ENCODE measurements at places on chromosomes 4 and X.

- DNase-seq: no peak
Measured at GRCh38 chrX:115318139-115318538, 28.6 kb downstream of the LUZP4 start.

DNA sequence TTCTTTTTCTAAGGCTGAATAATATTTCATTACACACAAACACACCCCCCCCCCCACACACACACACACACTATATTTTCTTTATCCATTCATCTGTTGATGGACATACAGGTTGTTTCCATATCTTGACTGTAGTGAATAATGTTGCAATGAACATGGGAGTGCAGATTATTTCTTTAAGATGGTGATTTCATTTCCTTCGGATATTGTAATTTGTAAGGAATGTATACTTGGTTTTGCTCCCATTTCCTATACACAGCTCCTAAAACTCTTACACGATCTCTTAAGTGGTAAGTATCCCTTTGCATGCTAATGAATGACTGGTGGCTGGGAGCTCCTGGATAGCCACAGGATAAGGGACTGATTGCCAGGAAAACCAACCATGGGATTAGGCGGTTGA lies 14.7 kb upstream of the RBMXL3 start:
- DNase-seq: no peak

DNA sequence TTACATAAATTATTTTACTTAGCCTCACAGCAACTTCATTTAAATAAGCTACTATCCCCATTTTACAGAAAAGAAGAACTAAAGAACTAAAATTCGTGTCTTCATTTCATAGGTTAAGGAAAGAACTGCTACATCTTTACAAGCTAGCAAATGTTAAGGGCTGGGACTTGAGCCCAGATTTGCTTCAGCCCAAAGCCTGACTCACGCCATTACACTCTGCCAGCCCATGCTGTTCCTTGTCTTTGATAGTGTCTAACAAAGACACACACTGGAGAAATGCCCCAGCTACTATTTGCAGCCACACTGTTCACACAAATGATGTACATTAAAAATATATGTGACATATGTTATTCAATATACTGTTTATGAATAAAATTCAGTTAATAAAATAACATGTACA lies 29.0 kb upstream of the ERVMER34-1 start:
- no peak for DNase-seq

DNA sequence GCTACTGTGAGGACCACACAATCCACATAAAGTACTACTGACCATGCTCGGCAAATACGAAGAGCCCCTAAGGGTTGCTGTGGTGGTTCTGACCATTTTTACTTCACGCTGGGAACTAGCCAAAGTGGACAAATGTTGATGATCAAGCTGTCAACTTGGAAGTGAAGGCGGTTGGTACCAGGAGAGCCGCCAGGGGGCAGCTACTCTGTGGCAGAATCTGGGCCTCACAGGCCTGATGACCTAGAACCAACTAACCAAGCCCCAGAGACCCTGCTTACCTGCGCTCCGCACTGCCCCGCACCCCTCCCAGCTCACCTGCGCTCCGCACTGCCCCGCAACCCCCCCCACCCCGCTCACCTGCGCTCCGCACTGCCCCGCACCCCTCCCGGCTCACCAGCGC lies 5.6 kb downstream of the GAK start:
- no peak for DNase-seq

DNA sequence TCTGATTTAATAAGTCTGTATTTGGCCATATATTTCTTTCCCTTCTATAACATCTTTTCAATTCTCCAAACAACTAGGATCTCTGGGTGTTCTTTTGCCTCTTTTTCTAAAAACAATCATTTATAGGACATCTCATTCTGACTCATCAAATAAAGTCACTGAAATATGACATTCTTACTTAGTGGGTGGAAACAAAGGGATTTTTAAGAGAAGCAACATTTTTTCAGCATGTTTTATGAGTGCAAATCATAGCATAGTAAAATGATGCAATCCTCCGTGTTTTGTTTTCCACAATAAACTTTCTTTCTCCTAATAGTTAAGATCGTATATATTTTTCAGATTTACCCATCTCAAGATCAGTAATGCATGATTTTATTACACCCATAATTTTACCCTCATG lies 179.8 kb downstream of the SPCS3 start:
- DNase-seq: no peak

DNA sequence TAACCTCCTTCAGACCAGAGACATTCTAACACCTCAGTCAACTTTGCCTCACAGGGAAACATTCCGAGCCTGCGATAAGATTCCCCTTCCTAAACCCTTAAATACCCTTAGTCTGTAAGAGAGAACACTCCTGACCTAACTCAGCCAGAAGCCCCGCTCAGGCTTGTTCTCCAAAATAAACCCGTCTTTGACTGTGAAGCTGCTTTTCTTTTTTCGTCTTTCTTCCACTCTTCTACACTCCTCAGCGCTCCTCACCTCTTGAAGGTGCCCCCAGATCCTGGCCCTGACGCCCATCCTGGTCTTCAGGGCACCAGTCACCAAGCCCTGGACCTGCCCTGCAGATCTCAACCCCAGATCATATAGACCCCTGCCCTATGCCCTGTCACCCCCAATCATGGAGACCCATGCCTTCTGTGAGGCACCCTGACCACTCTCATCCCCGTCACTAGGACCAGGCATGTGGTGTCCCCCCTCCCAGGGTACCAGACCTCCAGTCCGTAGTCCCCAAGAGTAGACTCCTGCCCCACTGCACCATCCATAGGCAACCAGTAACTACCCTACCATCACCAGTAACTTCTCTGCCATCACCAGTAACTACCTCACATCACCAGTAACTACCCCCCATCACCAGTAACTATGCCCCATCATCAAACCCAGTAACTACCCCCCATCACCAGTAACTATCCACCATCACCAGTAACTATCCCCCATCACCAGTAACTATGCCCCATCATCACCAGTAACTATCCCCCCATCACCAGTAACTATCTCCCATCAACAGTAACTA lies 3.5 kb downstream of the ASMTL start:
- DNase-seq: no peak

DNA sequence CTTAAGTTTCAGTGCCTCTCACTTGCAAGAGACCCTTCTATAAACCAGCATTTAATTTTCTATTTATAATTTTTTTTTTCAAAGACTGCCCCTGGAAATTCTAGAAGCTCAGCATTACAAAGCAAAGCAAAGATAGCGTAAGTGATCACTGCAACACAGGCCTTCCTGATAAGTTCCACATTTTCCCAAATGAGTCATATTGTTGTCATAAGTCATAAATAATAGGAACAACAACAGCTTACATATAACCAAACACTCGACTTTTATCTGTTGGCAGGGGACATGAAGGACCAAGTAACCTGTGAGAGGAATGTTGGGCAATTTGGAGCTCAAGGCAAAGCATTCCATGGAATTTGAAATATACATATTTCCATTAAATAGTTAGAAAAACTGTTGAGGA lies 815.5 kb downstream of the DMD start:
- DNase-seq: no peak

GRCh38 chr4:153748378-153748777 lies 11.4 kb downstream of the RNF175 start:
- no peak for DNase-seq

DNA sequence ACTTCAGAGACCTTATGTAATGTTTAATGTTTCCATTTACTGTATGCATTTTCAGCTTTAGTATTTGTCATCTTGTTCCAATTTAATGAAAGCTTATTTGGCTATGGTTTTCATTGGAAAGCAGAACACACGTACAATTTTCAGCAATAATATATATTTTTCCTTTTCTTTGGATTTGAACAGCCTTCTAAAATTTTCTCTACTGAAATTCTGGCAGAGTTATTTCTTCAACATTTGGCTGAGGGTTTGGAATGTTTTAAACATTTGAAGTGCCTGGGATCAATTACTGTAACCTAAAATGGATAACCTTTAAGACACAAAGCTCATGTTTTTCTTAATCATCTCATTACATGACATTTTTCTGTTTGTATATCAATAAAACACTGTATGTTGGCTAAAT lies 156.9 kb downstream of the TENM3 start:
- DNase-seq: no peak

DNA sequence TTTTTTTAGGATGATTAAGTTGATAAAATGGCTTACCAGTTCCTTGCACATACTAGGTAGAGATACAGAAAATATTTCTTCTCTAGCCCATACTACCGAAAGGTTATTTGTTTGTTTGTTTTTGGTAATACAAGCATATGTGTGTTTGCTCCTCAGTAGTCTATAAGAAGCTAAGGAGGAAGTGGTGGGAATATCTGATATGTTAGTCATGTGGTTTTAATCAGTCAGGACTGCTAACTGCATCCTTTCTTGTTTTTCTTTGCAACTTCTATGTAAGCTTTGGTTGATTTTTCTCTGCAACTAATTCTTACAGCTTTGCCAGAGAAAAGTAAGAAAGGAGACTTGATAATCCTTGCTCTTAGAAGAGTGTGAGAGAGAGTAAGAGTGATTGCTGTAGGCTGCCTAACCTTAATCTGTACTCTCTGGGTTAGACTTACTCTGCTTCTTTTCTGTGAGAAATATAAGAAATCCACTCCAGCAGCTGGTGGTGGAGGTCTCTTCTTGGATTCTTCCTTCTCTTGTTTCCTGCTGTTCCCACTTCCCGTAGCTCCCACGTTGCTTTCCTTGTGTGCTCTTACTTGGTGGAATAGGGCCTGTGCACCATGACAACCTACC lies 28.3 kb downstream of the SEPTIN11 start:
- no peak for DNase-seq

GRCh38 chrX:119036107-119037029 lies 36.4 kb upstream of the CT47C1 start:
- no peak for DNase-seq

- DNase-seq: peak; percentile 32
Measured at GRCh38 chrX:46758163-46758955, 559 bp downstream of the SLC9A7 start.

GRCh38 chr4:163697121-163697520 lies 202.6 kb downstream of the TMA16 start:
- no peak for DNase-seq

GRCh38 chr4:84967243-84967690 lies 777 bp upstream of the WDFY3 start:
- no peak for DNase-seq

GRCh38 chr4:4415806-4416805 lies 29.2 kb downstream of the NSG1 start:
- DNase-seq: no peak

- peak; percentile 12 for DNase-seq
Measured at GRCh38 chr4:115154826-115155225, 41.4 kb upstream of the NDST4 start.

- no peak for DNase-seq
Measured at GRCh38 chr4:141713771-141714445, 77.5 kb downstream of the IL15 start.

DNA sequence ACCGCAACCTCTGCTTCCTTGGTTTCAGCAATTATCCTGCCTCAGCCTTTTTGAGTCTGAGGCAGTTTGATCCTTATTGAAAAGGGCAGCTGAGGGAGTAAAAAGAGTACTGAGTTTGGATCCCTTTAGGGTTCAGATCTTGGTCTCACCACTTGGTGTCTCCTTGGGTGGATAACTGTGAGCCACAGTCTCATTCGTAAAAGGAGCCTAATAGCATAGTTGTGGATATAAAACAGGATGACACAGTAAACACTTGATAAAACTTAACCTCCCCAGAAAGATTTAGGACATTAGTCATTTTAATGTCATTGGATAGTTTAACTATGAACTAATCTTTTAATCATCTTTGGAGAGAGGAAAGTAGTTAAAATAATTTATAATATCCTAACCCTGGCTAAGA lies 173.0 kb downstream of the ANK2 start:
- DNase-seq: no peak

GRCh38 chr4:25430630-25431029 lies 53.6 kb downstream of the ANAPC4 start:
- DNase-seq: no peak

DNA sequence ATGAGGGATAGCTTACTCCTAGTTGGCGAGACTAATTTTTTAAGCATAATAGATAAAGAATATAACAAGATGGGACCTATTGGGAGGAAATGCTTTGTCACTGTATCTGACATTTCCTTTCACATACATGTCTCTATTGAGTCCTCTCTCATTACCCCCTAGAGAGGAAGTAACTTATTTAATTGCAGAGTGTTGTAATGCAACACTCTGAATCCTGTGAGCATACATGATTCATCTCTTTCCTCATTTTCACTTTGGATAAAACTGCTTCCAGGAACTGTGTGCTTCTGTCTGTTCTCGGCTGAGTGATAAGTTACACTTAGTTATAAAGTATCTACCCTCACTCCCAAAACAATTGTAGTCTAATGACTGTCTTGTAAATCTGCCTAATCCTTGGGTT lies 266.1 kb upstream of the ANXA10 start:
- no peak for DNase-seq

GRCh38 chr4:15694431-15694830 lies 8.4 kb upstream of the BST1 start:
- no peak for DNase-seq

DNA sequence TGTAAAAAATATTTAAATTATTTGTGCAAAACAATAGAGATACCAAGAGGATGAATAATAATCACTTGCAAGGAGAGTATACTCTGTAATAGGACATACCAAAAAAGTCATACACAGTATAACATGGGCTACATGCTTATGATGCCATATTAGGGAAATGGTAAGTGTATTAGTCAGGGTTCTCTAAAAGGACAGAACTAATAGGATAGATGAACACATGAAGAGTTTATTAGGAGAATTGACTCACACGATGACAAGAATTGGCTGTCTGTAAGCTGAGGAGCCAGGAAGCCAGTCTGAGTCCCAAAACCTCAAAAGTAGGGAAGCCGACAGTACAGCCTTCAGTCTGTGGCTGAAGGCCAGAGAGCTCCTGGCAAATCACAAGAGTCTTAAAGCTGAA lies 151.2 kb downstream of the DTHD1 start:
- DNase-seq: no peak

- DNase-seq: no peak
Measured at GRCh38 chr4:138161351-138161750, 80.8 kb downstream of the SLC7A11 start.
